ENCODE measurements at places on chromosomes 7 and 10. TPM values are rescaled to one million over a fixed set of nuclear protein-coding genes. Genes with fewer than 3 reads are reported as not detected.

Gene MYOZ1
- total RNA-seq, result 4.0 TPM

Gene RNF148
- total RNA-seq, result 1.6 TPM

Gene GJD4
- not detected for total RNA-seq

GRCh38 chr7:45343746-45344145 is 186.2 kb downstream of the RAMP3 start:
- DNase-seq, result no peak
- peaks cover 3% of the 10 kb centered on the region for H3K36me3 ChIP-seq
- peaks cover 4% of the 10 kb centered on the region for H3K27me3 ChIP-seq
- H3K4me3 ChIP-seq, result no peak overlapping the region
- H3K4me1 ChIP-seq, result no peaks in the 10 kb centered on the region

- peaks cover 9% of the 10 kb centered on the region for H3K4me1 ChIP-seq
- no peak overlapping the region for H3K4me3 ChIP-seq
- peaks cover 12% of the 10 kb centered on the region for H3K27me3 ChIP-seq
- no peak overlapping the region for H3K27ac ChIP-seq
- DNase-seq, result no peak
Measured at GRCh38 chr10:6140965-6141295, 52.1 kb downstream of the RBM17 start.

DNA sequence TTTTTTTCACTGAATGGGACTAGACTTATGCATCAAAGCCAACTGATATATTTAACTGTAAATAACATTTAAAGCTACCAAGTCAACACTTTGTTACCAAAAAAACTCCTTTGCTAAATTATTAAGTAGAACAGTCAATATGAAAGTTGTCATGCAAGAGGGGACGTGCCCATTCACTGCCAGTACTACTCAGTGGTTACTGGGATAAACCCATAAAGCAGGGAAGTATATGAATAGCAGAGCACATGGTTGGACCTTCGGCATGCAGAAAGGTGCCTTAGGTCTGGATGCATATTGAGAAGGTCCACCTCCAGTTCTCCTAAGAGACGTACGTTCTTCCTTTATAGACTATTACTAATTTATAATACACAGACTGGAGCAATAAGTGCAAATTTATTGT is 120.1 kb downstream of the SVOPL start:
- H3K4me1 ChIP-seq, result no peaks in the 10 kb centered on the region
- no peaks in the 10 kb centered on the region for H3K27me3 ChIP-seq
- peaks cover 41% of the 10 kb centered on the region for H3K36me3 ChIP-seq
- H3K4me3 ChIP-seq, result no peak overlapping the region

DNA sequence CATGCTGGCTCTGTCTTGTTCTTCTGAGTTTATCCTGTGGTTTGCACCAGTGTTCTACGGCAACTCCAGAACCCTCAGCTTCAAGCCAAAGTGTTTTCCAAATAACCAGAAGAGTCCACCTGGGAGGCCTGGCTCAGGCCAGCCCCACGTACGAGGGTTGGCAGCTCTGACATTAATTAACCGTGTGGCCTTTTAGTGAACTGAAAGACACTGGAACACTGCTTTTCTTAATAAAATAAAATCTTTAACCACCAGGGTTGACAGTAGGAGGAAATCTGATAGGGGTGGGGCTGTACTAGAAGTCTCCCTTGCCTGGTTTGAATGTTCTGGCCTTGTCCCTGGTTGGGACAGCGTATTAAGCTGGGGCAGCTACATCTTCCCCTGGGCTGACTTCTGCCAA is 64.9 kb downstream of the SYPL1 start:
- DNase-seq, result no peak
- H3K4me1 ChIP-seq, result no peaks in the 10 kb centered on the region

DNA sequence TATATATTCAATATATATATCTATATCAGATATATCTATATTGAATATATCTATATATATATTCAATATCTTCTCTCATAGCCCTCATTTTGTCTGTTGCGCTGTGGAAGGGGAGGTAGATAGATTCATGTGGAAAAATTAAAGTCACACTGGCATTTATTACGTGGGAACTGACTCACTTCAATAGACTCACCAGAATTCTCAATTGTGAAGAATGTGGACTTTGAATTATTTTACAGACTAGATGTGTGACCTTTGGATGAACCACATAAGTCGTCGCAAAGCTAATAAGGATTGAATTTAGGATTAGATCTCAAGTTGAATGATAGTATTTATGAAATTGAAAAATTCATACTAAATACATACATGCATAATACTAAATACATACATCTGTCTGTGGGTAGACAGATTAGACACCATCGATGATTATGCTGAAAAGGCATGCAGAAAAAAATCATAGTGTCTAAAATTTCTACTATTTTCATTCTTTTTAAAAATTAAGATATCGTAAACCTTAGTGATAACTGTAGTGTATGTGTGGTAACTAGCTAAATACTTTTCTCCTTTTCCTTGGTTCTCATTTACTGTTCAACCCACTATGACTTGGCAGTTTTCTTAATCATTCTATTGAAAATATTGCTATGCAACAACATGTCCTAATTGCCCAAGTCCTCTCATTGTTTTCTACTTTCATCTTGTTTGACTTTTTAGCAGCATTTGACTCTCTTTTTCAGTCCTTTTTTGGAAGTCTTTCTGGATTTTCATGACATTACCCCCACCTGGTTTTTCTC is 61.8 kb upstream of the A1CF start:
- H3K36me3 ChIP-seq, result no peaks in the 10 kb centered on the region
- no peak overlapping the region for H3K4me3 ChIP-seq
- peaks cover 1% of the 10 kb centered on the region for H3K27me3 ChIP-seq
- DNase-seq, result no peak

GRCh38 chr10:21509341-21510240 is 15.9 kb downstream of the SKIDA1 start:
- peaks cover 71% of the 10 kb centered on the region for H3K4me1 ChIP-seq
- peak overlapping the region; percentile 92 for H3K4me3 ChIP-seq
- peaks cover 22% of the 10 kb centered on the region for H3K27me3 ChIP-seq
- H3K27ac ChIP-seq, result peak overlapping the region; percentile 98
- no peak for DNase-seq

GRCh38 chr10:125606414-125607010 is 76.5 kb downstream of the TEX36 start:
- peaks cover 5% of the 10 kb centered on the region for H3K27me3 ChIP-seq
- H3K27ac ChIP-seq, result peak overlapping the region; percentile 53
- peaks cover 22% of the 10 kb centered on the region for H3K4me1 ChIP-seq
- no peak overlapping the region for H3K4me3 ChIP-seq
- DNase-seq, result no peak

GRCh38 chr10:7405637-7406036 is 5.2 kb downstream of the SFMBT2 start:
- no peak for DNase-seq
- H3K4me1 ChIP-seq, result peaks cover 40% of the 10 kb centered on the region
- no peak overlapping the region for H3K4me3 ChIP-seq

GRCh38 chr10:48505394-48506112 is 99.3 kb downstream of the ARHGAP22 start:
- peaks cover 15% of the 10 kb centered on the region for H3K4me1 ChIP-seq
- H3K4me3 ChIP-seq, result no peak overlapping the region
- no peak for DNase-seq
- no peak overlapping the region for H3K27ac ChIP-seq
- peaks cover 2% of the 10 kb centered on the region for H3K27me3 ChIP-seq
- no peaks in the 10 kb centered on the region for H3K36me3 ChIP-seq

- H3K36me3 ChIP-seq, result no peaks in the 10 kb centered on the region
- no peak for DNase-seq
- H3K27ac ChIP-seq, result no peak overlapping the region
- H3K27me3 ChIP-seq, result no peaks in the 10 kb centered on the region
- H3K4me3 ChIP-seq, result no peak overlapping the region
Measured at GRCh38 chr10:28711776-28712175, 34.5 kb downstream of the BAMBI start.

GRCh38 chr10:132508581-132509443 is 28.8 kb upstream of the INPP5A start:
- H3K4me1 ChIP-seq, result no peaks in the 10 kb centered on the region
- DNase-seq, result no peak
- H3K27me3 ChIP-seq, result peaks cover 6% of the 10 kb centered on the region
- no peaks in the 10 kb centered on the region for H3K36me3 ChIP-seq

DNA sequence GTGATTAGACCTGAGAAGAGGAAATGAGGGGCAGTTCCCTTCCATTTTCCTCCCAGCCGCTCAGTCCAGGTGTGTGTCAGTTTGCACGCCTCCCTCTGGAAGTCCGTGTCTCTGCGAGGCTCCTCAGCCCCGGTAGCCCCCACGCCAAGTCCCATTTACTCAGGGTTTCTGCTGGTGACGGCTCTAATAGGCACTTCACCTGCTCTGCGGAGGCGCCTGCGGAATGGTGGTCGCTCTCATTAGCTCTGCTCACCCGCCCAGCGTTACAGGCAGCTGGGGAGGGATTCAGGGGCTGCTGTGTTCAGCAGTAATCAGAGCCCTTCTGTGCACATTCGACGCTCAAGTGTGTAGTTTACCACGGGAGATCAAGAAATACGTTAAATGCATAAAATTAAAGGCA is 179.9 kb downstream of the MGMT start:
- no peaks in the 10 kb centered on the region for H3K4me1 ChIP-seq
- H3K36me3 ChIP-seq, result no peaks in the 10 kb centered on the region
- H3K27ac ChIP-seq, result no peak overlapping the region
- H3K27me3 ChIP-seq, result no peaks in the 10 kb centered on the region

DNA sequence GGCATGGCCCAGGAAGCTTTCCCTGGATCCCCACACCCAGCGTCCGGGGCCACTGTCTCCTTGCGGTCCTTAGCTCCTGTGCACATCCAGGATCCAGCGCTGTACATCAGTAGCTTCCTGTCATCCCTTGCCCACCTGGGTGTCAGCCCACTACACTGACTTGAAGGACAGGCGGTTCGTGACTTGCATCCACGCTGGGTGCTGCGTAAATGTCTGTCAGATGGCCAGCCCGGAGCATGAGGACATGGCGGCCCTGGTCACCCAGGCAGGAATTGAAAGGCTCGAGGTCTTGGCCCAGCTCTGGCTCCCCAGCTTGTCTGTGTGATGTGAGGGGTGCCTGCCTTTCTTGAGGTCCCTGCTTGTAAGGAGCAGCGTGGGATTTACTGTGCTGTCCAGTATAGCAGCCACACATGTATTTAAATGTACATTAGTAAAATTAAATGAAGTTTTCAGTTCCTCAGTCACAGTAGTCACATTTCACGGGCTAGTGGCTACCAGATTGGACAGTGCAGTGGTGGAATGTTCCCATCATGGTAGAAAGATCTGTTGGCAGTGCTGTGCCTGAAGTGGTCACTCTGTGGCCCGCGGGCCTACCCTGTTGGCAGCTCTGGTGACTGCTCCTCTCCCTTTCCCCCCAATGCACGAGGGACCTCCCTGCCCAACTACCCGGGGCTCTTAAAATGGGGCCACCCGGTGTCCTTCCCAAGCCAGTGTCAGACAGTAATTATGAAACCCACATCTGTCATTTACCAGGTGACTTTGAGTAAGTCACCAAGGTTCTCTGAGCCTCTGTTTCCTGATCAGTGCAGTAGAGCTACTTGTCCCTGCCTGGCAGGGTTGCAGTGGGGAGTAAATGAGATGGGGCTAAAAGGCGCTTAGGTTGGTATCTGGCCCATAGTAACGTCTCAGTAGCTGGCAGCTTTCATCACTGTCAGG is 97.8 kb upstream of the PPIF start:
- DNase-seq, result no peak
- H3K4me3 ChIP-seq, result no peak overlapping the region
- peaks cover 24% of the 10 kb centered on the region for H3K36me3 ChIP-seq

DNA sequence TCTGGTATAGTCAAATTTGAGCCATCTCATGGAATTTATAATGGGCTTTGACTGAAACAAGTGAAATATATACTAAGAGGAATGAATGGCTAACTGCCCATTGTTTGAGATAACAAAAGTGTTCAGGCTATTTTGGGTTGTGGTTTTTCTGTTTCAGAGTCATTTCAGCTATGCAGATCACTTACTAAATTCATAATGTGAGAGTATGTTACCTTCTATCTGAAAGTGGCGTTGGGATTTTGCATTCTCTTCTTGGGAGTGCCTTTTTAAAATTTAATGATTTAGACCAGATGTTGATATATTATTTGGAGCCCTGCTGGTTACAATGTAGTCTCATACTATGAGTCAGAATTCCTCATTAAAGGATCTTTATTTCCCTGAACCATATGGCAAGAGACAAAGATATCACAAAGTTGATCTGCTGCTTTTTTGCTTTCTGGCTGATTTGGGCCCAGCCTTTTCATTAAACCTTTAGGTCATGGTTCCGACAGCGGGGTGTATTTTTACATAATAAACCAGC is 10.4 kb downstream of the VCL start:
- DNase-seq, result no peak
- H3K4me3 ChIP-seq, result no peak overlapping the region
- H3K27ac ChIP-seq, result peak overlapping the region; percentile 61
- peaks cover 33% of the 10 kb centered on the region for H3K4me1 ChIP-seq
- no peaks in the 10 kb centered on the region for H3K36me3 ChIP-seq

DNA sequence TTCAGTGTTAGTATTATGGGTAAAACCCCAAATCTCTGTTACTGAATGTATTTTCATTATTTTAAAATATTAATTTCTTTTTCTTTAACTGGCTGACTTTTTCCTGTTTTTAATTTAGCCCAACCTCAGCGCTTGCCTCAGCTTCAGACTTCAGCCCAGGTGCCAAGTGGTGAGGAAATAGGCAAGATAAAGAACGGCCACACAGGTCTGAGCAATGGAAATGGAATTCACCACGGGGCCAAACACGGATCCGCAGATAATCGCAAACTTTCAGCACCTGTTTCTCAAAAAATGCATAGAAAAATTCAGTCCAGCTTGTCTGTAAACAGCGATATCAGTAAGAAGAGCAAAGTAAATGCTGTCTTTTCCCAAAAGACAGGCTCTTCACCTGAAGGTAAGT is 57.5 kb downstream of the MDFIC start:
- H3K27me3 ChIP-seq, result no peaks in the 10 kb centered on the region
- H3K4me3 ChIP-seq, result no peak overlapping the region
- H3K4me1 ChIP-seq, result peaks cover 21% of the 10 kb centered on the region
- no peak overlapping the region for H3K27ac ChIP-seq
- DNase-seq, result peak; percentile 4
- H3K36me3 ChIP-seq, result no peaks in the 10 kb centered on the region

All from endothelial cell (in vitro differentiated cells).